ENCODE measurements at places on chromosomes 7 and 10. TPM values are rescaled to one million over a fixed set of nuclear protein-coding genes. Genes with fewer than 3 reads are reported as not detected.

Gene MYL10
- not detected for total RNA-seq

Gene RAMP3
- not detected for total RNA-seq

Gene COPS6
- 69.7 TPM for total RNA-seq

Gene DNAJC12
- total RNA-seq = 4.8 TPM

Gene ACTR3C
- total RNA-seq = 0.13 TPM

Gene FEZF1
- total RNA-seq = not detected

Gene DPYSL4
- total RNA-seq = 52.0 TPM

Gene CD36
- total RNA-seq = 1,000 TPM

Gene DNAH11
- total RNA-seq = 0.92 TPM

Gene SRRM3
- total RNA-seq = 0.26 TPM

Gene MOSPD3
- total RNA-seq = 10.2 TPM

Gene CRYGN
- not detected for total RNA-seq

Gene PRKAR2B
- 1.1 TPM for total RNA-seq

Gene ANAPC16
- total RNA-seq = 50.8 TPM

Gene MAGI2
- total RNA-seq = 9.8 TPM

Gene IGFBP3
- total RNA-seq = 1,159 TPM

Gene MACC1
- 0.50 TPM for total RNA-seq

Gene STYXL1
- 38.9 TPM for total RNA-seq

Gene COL17A1
- total RNA-seq = 1.1 TPM

Gene TMEM196
- total RNA-seq = not detected

Gene IGF2BP3
- 77.8 TPM for total RNA-seq

Gene SPDYE8
- not detected for total RNA-seq

Gene SUN3
- total RNA-seq = not detected

Gene CLEC5A
- not detected for total RNA-seq

Gene HEPACAM2
- not detected for total RNA-seq

Gene SEMA3C
- total RNA-seq = 311 TPM

Gene TLX1
- not detected for total RNA-seq

Gene ERVW-1
- not detected for total RNA-seq

Gene EBLN1
- not detected for total RNA-seq

Gene PKD2L1
- total RNA-seq = not detected

Gene SLC16A12
- total RNA-seq = 0.33 TPM

Gene SPOCK2
- 0.69 TPM for total RNA-seq

Gene SLC18A3
- total RNA-seq = not detected

Gene OGDHL
- 0.26 TPM for total RNA-seq

All from smooth muscle cell of the pulmonary artery (primary cell).